Activated gamma-delta T cell (primary cell): ENCODE measurements at places on chromosomes 16 and 17.
A peak's percentile ranks its signal among the peaks of the same experiment; 100 is the strongest.

GRCh38 chr16:88297178-88297720 is 85.5 kb upstream of the ZNF469 start:
- no peak for DNase-seq

- peak; percentile 32 for DNase-seq
These were observed 196.7 kb upstream of the GSE1 start for GRCh38 chr16:85416228-85417109.

DNA sequence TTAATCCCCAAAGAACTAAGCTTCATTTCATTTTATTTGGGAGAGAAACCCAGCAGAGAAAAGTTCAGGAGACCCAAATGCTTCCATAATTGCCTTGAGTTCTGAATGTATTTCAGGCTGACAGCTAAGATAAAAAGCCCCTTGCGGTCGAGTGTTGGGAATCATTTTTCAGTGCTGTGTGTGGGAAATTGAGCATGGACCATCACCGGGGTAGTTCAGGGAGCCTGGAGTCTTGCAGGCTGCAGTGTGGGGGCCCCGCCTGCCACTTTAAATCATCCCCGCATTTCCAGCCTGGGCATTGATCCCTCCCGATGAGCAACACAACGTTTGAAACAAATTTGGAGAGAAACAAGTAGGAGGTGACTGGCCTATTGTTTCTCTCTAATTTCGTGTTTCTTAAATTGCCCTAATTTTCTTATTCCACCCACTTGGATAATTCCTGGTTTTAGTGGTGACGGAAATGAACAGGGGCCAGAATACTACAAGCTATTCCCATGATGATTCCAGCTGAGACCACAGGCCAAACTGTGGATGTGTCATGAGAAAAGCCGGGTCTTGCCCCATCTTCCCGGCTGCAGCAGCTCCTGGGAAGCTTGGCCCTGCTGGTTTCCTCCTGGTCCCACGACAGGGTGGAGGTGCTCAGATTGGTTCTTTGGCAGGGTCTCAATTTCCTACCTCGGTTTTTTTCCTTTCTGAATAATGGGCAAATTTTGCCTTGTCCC is 75.1 kb downstream of the FOXL1 start:
- DNase-seq: no peak

DNA sequence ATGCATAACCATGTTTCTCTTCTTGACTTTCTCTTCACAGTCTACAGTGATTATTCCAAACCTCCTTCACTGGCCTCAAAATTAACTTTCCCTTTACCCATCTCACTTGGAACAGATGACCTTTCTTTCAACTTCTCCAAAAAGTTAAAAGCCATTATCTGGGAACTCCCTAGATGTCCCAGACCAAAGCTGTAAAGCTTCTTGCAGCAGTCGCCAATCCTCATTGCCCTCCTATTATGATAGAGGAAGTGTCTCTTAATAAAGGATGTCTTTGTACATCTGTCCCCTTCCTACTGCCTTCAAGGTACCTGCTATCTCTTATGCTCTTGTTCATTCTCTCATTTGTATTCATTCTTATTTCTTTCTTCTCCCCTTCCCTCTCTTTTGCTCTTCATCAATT is 127.5 kb downstream of the MRTFB start:
- DNase-seq: no peak

DNA sequence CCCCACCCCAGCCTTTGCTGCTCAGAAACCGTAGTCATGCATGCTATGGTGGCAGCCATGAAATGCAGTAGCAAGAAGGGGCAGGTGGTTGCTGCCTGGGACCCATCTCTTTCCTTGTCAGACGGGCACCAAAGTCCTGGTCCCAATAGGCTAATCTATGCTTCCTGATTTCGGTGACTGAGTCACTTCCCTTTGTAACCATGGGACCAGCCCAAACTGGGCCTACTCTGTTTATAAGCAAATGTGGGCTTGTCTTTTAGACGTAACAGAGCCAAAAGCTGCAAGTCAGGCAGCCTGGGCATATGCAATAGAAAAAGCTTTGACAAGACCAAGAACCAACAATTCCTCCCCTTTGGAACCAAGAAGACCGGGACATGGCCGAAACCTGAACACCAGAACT is 99.1 kb upstream of the RBBP6 start:
- no peak for DNase-seq

DNA sequence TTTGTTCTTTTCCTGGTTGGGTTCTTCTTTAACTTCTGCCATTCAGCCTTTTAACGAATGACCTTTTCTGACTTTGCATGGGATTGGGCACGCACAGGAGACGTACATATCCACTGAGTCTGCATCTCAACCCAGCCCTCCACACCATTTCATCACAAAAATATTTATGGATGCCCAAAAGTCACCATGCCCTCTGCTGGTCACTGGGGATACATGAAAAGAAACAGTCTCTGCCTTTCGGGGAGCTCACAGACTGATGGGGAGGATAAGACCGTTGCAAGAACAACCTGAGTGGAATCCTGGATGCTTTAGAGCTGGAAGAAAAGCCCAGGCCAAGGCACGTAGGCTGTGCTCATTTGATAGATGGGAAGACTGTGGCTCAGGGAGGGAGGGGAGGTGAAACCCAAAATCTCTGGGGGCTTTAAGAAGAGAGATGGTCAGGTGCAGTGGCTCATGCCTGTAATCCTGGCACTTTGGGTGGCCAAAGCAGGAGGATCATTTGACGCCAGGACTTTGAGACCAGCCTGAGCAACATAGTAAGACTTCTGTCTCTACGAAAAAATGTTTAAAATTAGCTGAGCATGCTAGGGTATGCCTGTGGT is 7.9 kb upstream of the MT2A start:
- no peak for DNase-seq
